ENCODE measurements at places on chromosomes 16 and 17.

- DNase-seq = no peak
Observed at GRCh38 chr16:27237219-27238015, 31.2 kb downstream of the NSMCE1 start.

DNA sequence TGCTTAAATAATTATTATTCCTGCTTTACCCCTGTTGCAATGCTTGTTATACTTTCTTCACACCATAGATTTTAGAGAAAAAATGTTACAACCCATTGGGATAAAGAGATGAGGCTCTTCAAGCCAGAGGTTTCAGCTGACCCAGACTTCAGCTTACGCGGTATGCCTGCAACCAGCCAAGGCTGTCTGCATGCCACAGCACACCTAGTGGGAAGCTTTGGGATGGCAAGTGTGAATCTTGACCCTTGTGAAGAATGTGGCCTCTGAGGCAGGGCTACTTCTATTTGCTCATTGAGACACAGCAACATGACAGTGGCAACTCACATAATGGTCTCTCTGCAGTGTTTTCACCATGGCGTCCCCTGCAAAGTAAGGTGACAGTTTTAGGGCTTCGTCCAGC is 193.9 kb upstream of the PIRT start:
- DNase-seq = no peak

DNA sequence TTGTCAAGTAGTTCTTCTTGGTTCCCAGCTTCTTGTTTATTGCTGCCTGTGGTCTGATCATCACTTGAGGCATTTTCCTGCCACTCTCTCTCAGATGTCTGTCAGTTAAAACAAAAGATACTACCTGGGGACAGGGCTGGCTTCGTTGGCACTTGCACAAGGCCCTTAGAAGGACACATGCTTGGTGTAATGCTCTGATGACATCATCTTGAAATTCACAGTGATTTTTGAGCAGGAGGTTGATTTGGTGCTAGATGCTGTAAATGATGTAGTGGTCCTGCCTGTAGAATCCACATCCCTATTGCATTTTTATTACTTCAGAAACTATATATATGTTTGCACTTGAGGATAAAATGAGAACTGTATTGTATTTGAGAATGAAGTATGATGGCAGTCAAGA is 210.3 kb downstream of the LGALS9B start:
- no peak for DNase-seq

DNA sequence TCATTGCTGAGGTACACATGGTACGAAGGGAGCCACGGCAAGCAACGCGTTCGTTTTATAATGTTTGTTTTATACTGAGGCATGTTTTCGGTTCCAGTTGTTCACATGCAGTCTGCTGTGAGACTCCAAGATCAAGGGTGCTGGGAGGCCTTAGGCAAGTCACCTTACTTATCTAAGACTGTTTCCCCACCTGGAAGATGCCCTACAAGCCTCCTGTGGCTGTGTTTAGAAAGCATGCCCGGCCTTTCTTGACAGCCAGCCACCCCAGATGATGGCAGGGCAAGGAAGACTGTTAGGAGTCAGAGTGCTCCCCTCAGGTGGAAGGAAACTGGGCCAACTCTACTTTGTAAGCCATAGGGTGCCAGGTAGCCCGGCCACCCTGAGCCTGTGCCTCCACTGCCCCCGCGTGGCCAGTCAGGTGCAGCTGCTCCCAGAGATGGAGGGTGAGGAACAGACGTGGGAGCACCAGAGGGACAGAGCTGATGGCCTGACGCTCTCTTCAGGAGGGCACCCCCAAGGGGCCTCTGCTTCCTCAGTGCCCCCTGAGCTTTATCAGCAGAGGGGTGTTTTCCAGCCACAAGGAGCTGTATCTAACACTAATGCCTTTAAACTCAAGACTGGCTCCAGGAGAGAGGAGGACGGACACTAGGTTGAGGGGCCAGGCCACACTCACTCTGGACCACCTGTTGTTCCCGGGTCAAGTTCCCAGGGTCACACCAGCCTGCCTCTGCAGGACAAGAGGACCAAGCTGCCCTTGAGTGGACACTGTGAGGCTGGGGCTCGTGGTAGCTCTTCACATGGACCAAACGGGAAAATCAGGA is 5.4 kb downstream of the NAT9 start:
- peak; percentile 51 for DNase-seq

- DNase-seq = no peak
Observed at GRCh38 chr16:27304881-27305745, 8.7 kb upstream of the IL4R start.

All from mammary epithelial cell (primary cell).